ENCODE measurements at places on chromosomes 16 and 17. TPM values are rescaled to one million over a fixed set of nuclear protein-coding genes. Genes with fewer than 3 reads are reported as not detected.

GRCh38 chr17:76718516-76718915 lies 7.8 kb upstream of the MXRA7 start:
- DNase-seq = no peak

DNA sequence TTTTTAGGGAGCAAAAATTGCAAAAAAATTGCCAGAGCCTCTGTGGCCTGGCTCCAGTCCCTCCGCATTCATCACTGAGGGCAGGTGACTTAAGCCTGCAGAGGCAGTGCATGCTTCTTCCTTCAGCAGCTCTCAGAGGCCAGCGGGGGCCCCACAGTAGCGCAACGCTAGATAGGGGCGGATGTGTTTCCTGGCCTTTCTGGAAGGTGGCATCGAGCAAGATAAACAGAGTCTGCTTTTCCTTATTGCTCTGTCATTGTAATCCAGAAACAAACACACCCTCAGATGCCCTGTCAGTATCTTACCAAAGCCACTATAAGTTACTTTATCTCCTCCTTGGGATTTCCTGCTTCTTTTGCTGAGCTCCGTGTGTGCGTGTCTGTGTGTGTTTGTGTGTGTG lies 75.5 kb upstream of the IRX6 start:
- no peak for DNase-seq

- DNase-seq = no peak
Measured at GRCh38 chr17:47816947-47817346, 4.6 kb downstream of the OSBPL7 start.

GRCh38 chr16:8935989-8936388 lies 27.7 kb downstream of the USP7 start:
- no peak for DNase-seq

DNA sequence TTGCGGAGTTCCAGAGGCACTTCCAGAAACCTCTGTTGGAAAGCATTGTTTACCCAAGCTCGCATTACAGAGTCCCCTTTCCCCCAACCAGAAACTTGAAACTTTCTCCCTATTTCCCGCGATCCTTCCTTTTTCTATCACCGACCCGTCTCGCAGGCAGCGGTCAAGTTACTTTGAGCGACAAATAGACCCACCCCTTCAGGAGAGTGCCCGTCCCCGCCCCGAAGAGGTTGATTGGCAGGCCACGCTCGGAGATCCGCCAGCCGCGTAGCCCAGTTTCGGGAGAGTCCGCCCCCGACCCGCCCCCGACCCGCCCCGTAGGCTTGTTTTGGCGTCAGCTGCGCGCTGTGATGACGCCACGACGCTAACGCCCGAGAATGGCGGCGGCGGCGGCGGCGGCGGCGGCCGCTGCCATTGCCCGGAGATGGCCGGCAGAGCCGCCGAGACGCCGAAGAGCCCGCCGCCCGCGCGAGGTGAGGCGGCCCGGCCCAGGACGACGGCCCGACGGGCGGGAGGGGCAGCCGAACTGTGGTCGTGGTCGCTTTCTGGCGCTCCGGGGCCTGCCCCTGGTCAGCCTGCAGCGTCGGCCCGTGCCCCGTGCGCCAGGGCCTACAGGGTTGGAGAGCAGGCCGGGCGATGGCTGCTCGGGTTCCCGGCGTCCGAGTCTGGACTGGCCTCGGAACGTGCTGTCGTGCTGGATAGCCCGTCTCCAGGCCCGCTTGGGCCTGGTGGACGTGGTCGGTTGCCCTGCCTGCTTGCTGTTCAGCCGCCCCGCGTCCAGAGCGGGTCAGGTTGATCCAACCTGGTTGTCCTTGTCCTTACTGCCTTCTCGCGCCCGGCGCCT lies at the start of gene PSKH1:
TSS of gene PSKH1 (plus strand) at position 356 of the 844 bp plus-strand sequence. CDS start 15,496 bp downstream, outside the sequence.
- DNase-seq = peak; percentile 80

Gene HOXB6
- total RNA-seq = not detected

DNA sequence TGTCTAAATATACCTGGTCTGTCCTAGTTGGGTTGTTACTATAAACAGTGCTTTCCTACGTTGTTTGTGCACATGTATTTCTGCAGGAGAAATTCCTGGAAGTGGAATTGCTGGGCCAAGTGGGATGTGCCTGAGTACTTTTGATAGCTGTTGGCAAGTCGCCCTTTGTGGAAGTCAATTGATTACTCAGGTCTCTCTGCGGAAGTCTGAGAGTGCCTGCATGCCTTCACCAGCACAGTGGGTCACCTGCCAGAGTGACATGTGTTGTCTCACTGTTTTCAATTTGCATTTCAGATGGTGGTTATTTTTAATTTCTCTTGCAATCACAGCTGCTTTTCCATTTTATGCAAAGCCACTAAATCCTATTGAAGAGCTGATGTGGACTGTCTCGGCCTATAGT lies 2.3 kb upstream of the MVD start:
- no peak for DNase-seq

DNA sequence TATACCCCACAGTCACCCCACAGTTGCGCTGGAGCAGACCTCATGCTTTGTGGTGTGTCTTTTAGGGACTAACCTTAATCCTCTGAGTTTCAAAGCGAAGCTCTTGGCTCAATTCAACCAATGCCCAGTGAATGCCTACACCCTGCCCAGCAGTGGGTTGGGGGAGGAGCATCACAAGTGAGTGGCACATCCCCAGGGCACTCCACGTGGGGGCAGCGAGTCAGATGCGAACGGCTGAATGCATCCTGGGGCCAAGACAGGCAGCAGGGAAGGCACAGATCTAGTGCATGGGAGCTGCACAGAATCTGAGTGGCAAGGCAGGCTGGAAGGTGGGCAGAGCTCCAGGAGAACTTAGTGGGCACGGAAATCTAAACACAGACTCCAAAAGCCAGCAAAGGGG lies 39.2 kb downstream of the IFT140 start:
- DNase-seq = no peak

DNA sequence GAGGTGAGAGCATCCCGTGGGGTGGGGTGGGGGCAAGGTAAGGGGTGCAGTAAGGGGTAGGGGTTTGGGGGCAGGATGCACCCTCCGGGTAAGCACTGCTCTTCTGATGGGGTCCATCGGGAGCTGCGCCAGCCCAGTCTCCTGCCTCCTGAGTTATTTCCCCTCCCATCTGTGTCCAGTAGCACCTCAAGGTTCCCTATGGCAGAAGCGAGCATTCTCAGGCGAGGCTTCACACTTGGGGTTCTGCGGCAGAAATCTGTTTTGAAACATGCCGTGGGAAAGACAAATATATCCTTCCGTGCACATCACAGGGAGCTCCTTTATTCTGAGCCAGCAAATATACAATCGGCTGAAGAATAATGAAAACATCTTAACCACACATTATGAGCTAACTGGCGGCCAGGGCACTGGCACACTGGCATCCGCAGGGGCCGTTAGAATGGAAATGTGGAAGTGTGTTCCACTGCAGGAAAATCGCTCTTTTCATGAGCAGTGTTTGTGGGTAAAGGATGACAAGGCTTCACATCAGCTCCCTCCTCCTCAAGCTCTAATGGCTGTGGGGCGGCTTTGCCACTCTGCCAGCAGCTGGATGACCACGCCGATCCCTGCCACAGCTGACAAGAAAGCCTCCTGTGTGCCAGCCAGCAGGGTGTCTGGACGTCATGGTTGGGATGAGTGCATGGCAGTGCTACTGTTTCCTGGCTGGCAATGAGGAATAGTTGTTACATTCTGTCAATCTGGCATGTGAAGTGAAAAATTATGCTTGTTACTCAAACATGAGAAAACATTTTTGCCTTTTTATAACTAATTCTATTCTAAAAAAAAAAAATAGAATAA lies 20.0 kb downstream of the MTHFSD start:
- DNase-seq = no peak

- no peak for DNase-seq
Measured at GRCh38 chr16:5323284-5324141, 225.9 kb upstream of the EEF2KMT start.

Gene CFDP1
- total RNA-seq = 27.7 TPM

Gene CCL4L2
- total RNA-seq = 18.7 TPM

DNA sequence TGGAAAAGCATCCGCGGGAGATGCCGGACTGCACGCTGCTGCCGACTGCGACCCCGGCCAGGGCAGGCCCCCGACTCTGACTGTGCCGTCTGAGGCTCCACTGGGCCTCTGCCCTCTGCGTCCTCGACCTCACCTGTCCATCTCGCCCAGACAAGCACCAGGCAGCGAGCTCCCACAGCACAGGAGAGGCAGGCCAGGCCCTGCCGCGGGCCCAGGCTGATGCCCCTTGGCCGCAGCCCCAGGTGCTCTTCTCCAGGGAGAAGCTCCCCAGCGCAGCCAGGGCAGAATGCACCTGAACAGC lies 98.1 kb upstream of the DNAH17 start:
- no peak for DNase-seq

GRCh38 chr17:77317091-77317750 lies 176.5 kb downstream of the SEC14L1 start:
- DNase-seq = no peak

- DNase-seq = no peak
Measured at GRCh38 chr16:68086336-68086841, 1.2 kb downstream of the NFATC3 start.

Gene LPCAT2
- 0.42 TPM for total RNA-seq

- no peak for DNase-seq
Measured at GRCh38 chr16:87206646-87207451, 110.3 kb downstream of the C16orf95 start.

Gene ATXN2L
- total RNA-seq = 335 TPM

GRCh38 chr16:57143149-57143921 lies 42.5 kb downstream of the PSME3IP1 start:
- DNase-seq = no peak

- DNase-seq = peak; percentile 29
Measured at GRCh38 chr17:58232707-58233156, 5.7 kb upstream of the LPO start.
